ENCODE measurements at places on chromosomes 6 and 20.

GRCh38 chr6:118606858-118607257 is 44.5 kb downstream of the CEP85L start:
- DNase-seq: no peak

DNA sequence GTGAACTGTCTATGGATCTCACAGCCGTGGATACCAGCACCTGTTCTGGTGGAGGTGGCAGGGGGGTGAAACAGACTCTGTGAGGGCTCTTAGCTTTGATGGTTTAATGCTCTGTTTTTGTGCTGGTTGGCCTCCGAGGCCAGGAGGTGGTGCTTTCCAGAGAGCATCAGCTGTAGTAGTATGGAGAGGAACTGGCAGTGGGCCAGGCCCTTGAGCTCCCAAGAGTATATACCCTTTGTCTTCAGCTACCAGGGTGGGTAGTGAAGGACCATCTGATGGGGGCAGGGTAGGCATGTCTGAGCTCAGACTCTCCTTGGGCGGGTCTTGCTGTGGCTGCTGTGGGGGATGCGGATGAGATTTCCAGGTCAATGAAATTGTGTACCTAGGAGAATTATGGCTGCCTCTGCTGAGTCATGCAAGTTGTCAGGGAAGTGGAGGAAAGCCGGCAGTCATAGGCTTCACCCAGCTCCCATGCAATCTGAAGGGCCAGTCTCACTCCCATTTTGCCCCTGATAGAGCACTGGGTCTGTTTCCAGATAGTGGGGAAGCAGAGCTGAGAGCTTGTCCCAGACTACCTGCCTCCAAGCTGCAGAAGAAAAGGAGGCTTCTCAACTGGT is 102.7 kb upstream of the AHI1 start:
- no peak for DNase-seq

DNA sequence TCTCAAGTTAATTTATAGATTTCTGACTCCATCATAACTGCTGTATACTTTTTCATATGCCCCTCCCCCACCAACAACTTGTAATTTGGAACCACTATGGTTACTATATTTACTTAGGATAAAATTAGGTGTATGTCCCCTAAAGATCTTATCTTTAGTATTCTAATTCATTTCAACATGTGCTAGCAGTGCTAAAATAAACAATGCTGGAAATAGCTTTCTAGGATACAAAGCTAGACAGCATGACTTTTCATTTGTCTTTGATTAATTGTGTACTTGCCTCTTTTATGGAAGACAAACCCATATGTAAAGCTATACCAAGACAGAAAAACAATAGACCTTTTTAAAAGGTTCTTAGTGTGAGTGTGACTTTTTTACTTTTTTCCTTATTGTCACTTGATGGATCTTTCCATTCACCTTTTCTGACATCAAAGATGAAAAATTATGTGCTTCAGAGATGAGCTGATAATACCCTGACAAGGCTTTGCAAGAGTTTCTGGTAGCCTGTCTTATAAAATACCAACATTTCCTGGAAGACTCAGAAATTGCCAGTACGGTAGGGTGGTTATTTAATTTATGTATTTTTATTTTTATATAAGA is 31.2 kb upstream of the POPDC3 start:
- DNase-seq: no peak

GRCh38 chr6:156980515-156980914 is 203.3 kb downstream of the ARID1B start:
- no peak for DNase-seq

- no peak for DNase-seq
These were observed 49.9 kb upstream of the RANBP9 start for GRCh38 chr6:13761361-13762036.

DNA sequence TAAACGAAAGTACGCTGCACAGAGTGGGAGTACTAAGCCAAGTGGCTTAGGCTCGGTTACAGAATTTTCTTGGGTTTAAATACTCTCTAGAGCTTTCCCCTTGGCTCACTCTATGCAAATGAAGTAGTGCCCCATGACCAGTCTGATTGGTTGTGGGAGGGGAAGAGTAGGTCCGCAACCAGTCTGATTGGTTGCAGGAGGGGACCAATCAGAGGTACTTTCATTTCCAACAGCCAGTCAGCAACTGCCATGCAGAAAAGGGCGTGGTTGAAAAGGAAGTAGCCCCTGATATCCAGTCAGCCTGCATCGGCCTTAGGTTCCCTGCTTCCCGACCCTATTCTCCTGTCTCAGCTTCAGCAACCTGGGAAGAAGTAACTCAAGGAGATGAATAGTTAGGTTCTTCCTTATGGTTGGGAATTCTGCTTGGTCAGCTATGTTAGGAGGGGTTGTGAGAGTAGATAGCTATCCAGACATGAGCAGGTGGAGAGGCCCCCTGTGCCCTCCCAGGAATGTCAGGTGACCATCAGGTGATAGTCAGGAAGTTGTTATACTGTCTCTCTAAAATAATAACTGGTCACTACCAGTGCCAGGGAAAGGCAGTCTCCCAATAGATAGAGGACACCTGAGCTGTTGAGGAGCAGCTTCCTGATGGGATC is 57.4 kb downstream of the FARS2 start:
- DNase-seq: no peak

GRCh38 chr6:128024969-128025368 is 124.1 kb upstream of the THEMIS start:
- DNase-seq: no peak

GRCh38 chr6:146410851-146411595 is 132.6 kb upstream of the RAB32 start:
- no peak for DNase-seq

GRCh38 chr6:49732781-49733180 is 11.4 kb downstream of the CRISP3 start:
- no peak for DNase-seq
